ENCODE measurements at places on chromosomes 4 and X. TPM values are rescaled to one million over a fixed set of nuclear protein-coding genes. Genes with fewer than 3 reads are reported as not detected.

Gene WWC2
- total RNA-seq, result 32.2 TPM

Gene TMEM192
- total RNA-seq, result 23.1 TPM

Gene SLC7A11
- total RNA-seq, result 19.2 TPM

Gene MID1
- total RNA-seq, result 31.8 TPM

Gene PRKG2
- total RNA-seq, result 4.7 TPM

Gene MAGEC2
- not detected for total RNA-seq

Gene SMIM10L2A
- total RNA-seq, result 1.1 TPM

Gene UFSP2
- total RNA-seq, result 37.3 TPM

Gene FGFR3
- 121 TPM for total RNA-seq

Gene CLIC2
- 16.7 TPM for total RNA-seq

Gene FAM9C
- total RNA-seq, result 0.26 TPM

Gene FAT4
- total RNA-seq, result 9.8 TPM

Gene DAPP1
- 25.3 TPM for total RNA-seq

Gene CLDN22
- total RNA-seq, result not detected

Gene ADRA2C
- total RNA-seq, result 18.4 TPM

Gene PLP1
- total RNA-seq, result 2.1 TPM

Data from ureter (tissue), 1 donor.